ENCODE measurements at places on chromosomes 5 and 9.
A peak's percentile ranks its signal among the peaks of the same experiment; 100 is the strongest.

- no peak for DNase-seq
These were observed 5.2 kb upstream of the SLC22A5 start for GRCh38 chr5:132364319-132364718.

- no peak for DNase-seq
These were observed 62.1 kb downstream of the GAS1 start for GRCh38 chr9:86885232-86885631.

GRCh38 chr9:101860920-101861319 is 122.5 kb upstream of the GRIN3A start:
- DNase-seq, result no peak

- DNase-seq, result no peak
These were observed 109.2 kb upstream of the PHYKPL start for GRCh38 chr5:178341851-178342140.

- no peak for DNase-seq
These were observed 15.2 kb upstream of the HAND1 start for GRCh38 chr5:154493274-154493673.

DNA sequence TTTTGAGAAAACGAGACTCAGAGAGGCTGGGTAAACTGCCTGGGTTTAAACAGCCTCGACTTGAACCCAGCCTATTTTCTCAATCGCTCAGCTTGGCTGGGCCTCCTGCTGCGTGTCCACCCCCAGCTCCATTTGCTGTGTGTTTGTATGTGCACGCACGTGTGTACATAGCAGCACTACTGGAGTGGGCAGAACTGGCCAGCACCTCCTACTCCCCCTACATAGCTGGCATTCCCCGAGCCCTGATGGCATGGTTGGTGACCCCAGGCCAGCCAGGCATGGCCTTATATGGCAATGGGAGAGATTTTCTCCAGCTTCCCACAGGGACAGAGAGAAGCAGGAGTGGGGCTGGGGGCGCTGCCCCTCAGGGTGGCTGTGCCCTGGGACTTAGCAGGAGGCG is 4.1 kb downstream of the AIF1L start:
- no peak for DNase-seq

DNA sequence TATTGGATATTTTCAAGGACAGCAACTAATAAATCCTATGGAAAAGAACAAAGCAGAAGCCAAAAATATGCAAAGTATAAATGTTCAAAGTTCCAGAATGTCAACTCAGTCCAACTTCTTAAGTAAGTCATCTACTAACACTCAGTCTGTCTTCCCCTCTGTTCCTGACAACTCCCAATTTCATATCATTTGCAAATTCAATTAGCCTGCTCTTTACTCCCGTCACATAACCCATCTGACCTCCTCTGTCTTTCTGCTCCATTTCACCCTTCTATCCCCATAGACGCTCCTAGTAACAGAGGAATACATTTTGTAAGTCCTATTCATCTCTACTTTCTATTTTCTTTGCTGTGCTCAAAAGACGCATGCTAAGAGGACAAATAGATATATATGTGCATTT is 659.8 kb upstream of the MEF2C start:
- DNase-seq, result no peak

DNA sequence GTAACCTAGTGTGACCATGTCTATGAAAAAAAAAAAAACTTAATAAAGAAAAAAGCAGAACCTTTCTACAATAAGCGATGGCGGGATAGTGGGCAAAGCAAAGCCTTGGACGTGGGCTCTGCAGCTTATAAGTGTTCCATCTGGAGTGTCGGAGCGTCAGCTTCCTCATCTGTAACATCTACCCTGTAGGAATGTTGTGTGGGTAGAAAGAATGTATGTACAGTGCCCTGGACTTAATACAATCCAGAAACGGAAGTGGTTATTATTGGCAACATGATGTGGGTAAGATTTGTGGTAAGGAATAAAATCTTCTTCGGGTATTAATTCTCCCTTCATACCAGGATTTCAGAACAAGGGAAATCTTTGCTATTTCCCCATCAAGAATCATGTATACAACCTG is 66.5 kb downstream of the SEMA5A start:
- DNase-seq, result no peak

DNA sequence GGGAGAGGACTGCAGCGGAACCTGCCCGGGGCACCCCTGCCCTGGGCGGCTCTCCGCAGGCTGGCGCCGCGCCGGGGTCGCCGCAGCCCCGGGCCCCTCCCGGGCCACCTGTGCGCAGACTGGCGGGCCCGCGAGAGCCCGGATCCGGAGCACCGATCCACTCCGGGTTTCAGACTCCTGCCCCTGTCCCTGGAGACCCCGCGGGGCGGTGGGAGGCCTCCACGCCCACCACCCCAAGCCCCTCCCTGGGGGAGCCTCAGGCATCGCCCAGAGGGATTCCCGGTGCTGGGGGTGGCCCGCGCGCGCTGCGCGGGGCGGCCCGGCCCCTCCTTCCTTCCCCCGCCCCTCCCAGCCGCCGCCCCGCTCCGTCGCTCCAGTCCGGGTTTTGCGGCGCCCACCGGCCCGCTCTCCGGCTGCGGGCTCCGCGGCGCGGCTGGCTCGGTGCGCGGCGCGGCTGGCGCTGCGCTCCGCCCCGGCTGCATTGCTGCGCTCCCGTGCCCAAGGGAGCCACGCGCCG is at the start of gene UNC5A:
Gene UNC5A, plus strand, starts transcription at position 479 of the 517 bp plus-strand sequence. CDS start 192 bp downstream, outside the sequence.
- DNase-seq, result peak; percentile 70

GRCh38 chr5:132427281-132428146 is 58.0 kb downstream of the SLC22A5 start:
- no peak for DNase-seq

DNA sequence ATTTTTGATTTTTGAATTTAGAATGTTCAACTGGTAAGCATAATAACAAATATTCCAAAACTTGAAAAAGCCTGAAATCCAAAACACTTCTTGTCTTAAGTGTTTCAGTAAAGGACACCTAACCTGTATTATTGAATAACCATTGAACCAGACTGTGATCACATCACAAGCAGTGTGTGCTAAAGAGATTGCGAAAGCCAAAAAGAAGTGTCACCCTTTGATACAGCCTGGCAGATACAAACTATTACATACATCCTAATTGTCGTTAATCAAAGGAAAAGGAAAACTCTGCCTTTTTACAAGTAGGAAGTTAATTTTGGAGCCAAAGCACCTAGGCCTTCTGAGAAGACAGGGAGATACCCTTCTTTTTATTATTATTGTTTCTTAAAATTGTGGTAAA is 8.4 kb upstream of the FAM120AOS start:
- DNase-seq, result no peak

DNA sequence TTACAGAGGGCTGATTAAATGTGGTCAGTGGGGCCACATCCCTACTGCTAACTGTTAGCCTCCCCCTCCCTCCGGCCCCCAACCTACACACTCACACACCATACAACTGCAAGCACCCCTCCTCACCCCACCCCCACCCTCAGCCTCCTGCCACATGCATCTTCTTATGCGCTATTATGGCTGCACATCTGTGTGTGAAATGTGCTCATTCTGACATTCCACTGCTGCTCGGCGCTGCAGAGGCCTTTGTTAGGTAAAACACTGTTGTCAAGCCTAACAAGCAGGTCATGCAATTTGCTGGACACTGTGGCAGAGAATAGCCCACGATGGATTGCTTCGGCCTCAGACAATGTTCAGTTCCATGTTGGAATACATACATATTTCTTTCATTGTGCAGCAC is 173.6 kb downstream of the NR2F1-AS1 start:
- peak; percentile 47 for DNase-seq

- DNase-seq, result no peak
These were observed 13.6 kb upstream of the VDAC1 start for GRCh38 chr5:134018154-134018985.

GRCh38 chr5:181088289-181088688 is 42.7 kb downstream of the OR2V1 start:
- DNase-seq, result no peak

DNA sequence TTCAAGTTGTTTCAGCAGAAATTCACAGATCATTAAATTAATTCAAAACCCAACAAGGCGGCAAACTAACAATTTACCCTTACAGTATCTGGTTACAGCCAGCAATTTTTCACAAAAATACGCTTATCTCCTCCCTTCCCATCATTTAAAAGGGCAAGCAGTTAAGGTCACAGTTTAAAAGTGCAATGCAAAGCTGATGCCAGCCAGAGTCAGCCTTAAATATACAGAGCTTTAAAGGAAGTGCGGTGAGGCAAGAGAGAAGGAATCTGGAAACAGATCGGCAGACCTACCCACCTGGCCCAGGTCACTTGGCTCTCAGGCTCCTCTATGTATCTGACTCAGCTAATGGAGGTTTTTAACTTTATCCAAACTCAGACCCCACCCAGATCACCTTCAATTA is 31.0 kb downstream of the EPB41L4A start:
- no peak for DNase-seq

DNA sequence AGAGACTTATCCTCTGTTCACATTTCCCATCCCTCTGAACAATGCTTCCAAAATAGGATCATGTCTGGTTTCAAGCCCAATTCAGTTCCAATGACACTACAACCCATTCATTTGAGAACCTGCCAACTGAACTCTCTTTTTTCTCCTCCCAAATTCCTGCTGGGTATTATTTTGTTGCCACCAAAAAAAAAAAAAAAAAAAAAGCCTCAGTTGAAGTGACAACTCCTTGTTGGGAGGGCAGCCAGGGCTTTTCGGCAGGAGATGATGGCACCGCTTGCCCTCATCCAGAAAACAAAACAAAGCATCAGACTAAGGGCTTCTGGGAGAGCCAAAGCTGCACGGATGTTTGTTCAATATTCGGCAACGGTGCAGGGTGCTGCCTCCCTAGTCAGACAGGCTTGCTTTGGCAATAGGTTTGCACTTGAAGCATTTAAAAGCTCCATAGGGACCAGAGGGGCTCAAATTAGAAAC is 30.6 kb upstream of the TRIM32 start:
- peak; percentile 38 for DNase-seq

- DNase-seq, result no peak
These were observed 9.6 kb upstream of the LNPEP start for GRCh38 chr5:96926276-96926675.

- DNase-seq, result no peak
These were observed 1535.3 kb downstream of the EFNA5 start for GRCh38 chr5:106135473-106135872.

DNA sequence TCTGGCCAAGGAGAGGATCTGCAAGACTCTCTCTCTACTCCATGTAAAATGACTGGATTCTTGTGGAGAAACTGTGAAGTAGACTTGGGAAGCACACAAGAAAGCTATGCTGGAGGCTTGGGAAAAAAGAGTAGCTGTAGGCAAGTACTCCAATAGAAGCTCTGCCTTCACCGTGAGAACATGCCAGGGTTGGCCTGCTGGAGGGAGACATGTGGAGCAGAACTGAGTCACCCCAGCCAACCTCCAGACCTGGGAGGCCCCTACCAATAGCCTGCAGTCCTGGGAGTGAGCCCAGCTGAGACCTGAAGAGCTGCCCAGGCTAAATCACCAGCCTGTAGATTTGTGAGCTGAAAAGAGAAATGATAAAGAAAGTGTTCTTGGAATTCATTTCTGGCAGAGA is 66.6 kb downstream of the DEPDC1B start:
- no peak for DNase-seq

DNA sequence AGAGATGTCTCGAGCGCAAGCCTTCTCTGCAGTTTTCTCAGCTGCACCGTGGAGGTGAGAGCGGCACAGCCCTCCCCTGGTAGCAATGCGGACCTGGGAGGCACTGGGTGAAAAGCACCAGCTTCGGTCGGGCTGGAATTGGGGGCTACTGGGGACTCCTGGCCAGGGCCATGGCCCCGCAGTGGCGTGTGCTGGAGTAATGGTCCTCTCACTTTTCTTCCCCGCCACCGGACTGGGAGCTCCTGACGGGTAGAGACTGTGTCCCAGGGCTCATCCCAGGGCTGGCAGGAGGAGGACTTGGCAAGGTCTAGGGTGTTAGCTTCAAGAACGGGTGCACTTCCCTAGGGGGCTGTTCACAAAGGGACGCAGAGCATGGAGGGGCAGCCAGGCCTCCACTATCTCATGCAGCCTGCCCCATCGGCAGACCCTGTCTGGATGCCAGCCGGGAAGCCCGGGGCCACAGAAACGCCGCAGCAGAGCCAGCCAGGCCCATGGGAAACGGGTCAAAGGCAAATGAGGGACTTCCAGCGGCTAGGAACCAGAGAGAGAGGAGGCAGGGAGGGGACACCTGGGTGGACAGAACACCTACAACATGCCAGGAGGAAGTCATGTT is 92.6 kb upstream of the MVB12B start:
- no peak for DNase-seq

- DNase-seq, result peak; percentile 31
These were observed 926 bp upstream of the MYO10 start for GRCh38 chr5:16936989-16937438.

GRCh38 chr5:98096155-98096554 is 677.3 kb upstream of the RGMB start:
- DNase-seq, result no peak

DNA sequence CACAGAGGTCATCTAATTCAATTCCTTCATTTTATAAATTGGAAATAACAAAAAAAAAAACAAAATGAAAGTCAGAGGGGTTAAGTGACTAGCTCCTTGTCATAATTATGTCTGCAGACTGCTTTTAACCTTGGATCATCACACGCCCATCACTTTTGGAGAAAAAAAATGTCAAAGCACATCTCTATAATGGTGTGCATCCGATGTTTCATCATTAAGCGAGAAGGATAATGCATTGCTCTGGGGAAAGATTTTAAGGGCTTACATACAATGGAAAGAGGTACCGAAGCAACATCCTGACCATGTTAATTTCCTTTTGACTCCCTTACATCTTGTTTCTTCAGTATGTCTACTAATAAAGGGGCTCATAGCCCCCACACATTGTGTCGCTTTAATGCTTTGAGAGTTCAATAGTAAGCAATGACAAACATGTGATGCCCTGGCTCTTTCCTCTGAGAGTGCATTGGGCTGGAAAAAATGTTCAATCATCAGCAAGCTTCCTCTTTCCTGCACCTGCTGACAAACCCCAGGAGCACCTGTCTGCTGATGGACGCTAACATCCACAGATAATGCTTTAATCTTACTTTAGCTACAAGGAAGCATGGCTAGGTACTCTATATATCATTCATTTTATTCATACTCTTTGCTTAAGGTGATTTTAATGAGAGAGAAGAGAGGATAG is 242.2 kb downstream of the SMARCA2 start:
- DNase-seq, result no peak

DNA sequence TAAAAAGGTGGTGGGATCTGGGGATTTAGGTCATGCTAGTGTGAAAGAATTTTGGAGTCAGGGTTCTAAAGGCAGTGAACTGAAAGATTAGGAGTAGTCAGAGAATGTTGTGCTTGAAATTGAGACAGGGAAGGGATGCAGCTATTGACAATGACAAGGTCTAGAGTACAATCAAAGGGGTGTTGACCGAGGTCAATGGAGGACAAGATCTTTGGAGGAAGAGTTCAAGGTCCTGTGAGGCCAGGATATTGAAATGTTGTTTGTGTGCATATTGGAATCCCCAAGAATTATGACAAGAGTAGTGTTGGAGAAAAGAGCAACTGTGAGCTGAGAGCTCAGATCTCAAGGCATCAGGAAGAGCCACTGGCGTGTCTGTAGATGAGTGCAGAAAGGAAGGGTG is 116.9 kb downstream of the RASGRF2 start:
- DNase-seq, result no peak

Measured in right hindlimb (tissue), 1 donor.